ENCODE measurements at places on chromosomes 3 and 15.

GRCh38 chr3:58342676-58343075 lies 10.0 kb downstream of the PXK start:
- no peak for DNase-seq

DNA sequence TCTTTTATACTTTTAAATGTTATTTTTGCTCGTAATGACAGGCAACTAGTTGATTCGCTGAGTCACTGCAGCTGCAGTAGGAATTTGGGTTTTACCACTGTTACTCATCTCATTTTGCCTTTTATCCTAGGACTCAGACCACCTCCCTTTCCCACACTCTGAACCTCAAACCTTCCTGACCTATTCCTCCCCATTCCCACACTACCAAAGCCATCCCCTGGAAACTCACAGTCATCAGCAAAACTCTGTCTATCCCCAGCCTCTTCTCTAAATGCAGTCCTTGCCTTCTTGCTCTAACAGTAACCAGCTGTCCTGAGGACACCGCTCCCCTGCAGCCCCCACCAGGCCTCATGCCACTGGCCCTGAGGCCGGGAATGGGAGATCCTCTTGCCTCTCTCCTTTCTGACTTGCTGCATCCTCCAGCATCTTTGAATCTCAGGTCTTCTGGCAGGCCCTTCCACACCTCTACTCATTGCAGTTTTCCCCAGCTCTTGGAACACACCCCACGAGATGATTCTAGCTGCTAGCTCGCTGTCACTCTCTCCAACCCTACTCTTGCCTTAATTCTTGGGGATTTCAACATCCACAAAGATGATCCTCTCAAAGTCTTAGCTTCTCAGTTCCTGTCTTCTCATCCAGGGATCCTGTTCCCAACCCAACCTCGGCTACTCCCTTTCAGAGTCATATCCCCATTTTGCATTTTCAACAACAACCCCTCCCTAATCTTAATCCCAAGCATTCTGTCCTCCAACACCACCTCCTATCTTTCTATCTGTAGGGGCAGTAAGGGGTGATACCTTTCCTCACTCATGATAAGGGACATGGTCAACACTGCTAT lies 55.9 kb upstream of the C3orf80 start:
- no peak for DNase-seq

DNA sequence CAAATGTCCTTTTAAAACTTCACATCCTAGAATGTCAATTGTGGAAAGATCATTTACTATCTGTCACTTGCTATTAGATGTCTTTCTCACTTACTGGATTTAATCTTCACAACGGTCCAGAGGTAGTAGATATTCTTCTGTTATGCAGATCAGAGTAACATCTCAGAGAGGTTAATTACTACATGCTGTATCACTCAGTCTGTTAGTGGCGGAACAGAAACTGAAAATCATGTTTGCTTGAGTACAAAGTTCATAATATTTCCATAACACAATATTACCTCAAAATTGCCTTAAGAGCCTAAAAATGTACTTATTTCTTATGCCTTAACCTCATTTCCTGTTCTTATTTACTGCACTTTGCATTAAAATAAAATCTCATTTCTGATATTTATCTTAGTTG lies 28.6 kb upstream of the GPR149 start:
- no peak for DNase-seq

GRCh38 chr3:18774319-18775088 lies 349.4 kb upstream of the SATB1 start:
- no peak for DNase-seq

DNA sequence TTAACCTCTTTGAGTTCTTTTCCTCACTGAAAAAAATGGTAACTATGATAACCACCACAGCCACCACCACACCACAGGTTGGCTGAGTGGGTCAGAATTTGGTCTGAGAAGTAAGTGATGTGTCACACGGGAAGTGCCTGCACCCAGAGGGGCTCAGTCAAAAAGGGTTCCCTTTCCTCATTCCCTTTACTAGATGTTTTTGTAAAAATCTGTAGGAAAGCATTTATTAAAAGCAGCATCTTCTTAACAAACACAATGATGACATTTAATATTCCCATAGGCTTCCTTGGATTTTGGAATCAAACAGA lies 23.2 kb downstream of the CFAP92 start:
- no peak for DNase-seq

DNA sequence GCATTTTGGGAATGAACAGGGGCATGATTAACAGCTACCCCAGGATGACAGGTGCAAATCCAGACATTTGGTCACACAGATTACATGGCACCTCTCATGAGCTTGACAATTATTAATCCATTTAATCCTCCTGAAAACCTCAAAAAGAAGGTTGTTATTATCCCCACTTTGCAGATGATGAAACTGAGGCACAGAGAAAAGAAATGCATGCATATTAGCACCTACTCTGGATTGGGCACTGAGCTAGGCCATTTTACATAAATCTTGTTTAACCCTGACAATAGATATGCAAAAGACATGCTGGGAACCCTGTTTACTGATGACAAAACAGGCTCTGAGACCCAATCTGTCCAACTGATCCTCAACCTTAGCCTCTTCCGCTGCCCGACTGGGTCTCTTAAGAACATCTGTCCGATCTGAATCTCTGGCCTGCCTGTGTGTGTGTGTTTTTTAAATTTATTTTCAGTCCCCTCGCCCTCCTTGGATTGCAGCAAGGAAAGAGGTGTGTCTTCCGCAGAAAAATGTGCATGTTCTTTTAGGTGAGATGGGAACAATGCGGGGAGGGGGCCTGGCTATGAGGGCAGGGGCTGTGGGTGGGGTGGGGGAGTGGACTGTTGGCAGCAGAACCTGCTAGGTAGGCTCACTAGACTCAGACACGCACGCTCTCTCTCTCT lies 162.5 kb downstream of the WNT7A start:
- no peak for DNase-seq

DNA sequence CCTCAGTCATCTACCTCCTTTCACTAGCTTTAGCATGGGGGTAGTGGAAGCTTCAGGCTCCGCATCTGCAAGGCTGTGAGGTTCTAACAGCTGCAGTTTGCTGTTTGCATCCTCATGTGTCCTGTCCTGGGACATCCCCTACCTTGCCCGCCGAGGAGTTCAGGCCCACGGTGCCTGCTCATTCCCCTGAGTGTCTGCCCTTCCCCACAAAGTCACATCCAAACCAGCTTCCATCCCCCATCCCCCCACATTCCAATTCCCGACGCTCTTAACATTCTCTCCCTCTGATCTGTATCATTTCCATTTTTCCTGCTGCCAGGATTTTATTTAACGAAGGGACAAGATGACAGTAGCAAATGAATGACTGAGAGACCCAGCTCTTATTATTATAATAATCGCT lies 43.8 kb downstream of the HRH1 start:
- no peak for DNase-seq

GRCh38 chr3:37967260-37967881 lies 23.2 kb upstream of the VILL start:
- DNase-seq = peak; percentile 75

- no peak for DNase-seq
Measured at GRCh38 chr3:3353153-3353552, 173.7 kb upstream of the CRBN start.

DNA sequence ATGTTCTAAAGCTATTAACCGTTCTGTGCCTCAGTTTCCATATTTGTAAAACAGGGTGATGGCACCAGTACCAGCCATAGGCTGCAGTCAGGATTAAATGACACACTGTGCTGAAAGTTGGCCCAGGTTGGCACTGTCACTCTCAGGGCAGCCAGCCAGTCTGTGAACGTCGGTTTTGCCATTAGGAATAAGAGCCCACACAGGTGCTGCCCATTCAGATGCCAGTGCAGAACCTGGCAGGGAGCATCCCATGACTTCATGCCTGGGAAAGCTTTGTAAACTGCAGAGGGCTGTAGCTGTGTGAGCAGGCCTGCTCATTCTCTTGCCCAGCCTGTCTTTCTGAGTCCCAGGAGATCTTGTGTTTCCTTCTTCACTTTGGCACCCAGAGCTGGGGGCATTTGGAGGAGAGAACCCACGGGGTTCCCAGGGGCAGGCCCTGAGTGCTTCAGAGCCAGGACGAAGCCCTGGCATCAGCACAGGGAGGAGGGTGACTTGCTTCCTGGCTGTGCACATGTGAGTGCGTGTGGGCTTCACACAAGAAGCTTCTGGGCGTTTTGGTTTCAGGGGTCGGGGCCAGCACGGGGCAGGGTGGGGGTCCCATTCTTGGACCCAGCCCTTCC lies 46.9 kb downstream of the ZNF710 start:
- peak; percentile 85 for DNase-seq

GRCh38 chr3:182925944-182926337 lies 54.4 kb downstream of the DCUN1D1 start:
- DNase-seq = no peak

GRCh38 chr15:84811151-84811550 lies 6.0 kb upstream of the ALPK3 start:
- no peak for DNase-seq

DNA sequence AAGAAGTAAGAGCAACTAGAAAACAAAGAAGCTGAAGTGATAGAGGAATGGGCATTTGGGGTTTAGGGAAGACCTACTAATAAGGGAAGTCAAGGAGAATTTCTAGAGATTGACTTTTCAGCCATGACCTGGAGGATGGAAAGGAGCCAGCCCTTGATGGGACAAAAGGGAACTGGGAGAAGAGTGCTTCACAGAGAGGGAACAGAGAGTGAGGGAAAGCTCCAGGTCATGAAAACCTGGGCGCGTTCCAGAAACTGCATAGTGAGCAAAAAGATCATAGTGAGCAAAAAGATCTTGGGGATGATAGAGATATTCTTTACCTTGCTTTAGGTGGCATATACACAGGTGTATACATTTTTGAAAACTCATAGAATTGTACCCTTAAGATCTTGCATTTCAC lies 143.1 kb upstream of the NUDT16 start:
- DNase-seq = no peak

DNA sequence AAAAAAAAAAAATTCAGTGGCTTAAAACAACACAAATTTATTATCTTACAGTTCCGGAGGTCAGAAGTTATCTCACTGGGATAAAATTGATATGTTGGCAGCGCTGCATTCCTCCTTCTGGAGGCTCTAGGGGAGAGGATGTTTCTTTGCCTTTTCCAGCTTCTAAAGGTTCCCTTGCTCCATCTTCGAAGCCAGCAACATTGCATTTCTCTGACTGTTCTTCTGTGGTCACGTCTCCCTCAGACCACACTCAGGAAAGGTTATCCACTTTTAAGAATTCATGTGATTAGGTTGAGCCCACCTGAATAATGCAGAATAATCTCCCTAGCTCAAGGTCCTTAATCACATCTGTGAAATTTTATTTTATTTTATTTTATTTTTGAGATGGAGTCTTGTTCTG lies 23.4 kb upstream of the ACAP2 start:
- no peak for DNase-seq

DNA sequence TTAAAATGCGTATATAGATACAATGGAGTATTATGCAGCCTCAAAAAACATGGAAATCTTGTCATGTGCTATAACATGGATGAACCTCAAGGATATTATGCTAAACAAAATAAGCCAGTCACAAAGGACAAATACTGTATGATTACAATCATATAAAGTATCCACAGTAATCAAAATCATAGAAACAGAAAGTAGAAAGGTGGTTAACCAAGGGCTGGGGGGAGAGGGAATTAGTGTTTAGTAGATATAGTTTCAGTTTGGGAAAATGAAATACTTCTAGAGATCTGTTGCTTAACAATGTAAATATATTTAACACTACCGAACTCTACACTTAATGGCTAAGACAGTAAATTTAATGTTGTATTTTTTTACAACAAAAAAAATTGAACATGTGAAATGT lies 9.0 kb downstream of the TOP2B start:
- DNase-seq = no peak

- DNase-seq = no peak
Measured at GRCh38 chr15:64341961-64342360, 14.0 kb downstream of the CSNK1G1 start.

DNA sequence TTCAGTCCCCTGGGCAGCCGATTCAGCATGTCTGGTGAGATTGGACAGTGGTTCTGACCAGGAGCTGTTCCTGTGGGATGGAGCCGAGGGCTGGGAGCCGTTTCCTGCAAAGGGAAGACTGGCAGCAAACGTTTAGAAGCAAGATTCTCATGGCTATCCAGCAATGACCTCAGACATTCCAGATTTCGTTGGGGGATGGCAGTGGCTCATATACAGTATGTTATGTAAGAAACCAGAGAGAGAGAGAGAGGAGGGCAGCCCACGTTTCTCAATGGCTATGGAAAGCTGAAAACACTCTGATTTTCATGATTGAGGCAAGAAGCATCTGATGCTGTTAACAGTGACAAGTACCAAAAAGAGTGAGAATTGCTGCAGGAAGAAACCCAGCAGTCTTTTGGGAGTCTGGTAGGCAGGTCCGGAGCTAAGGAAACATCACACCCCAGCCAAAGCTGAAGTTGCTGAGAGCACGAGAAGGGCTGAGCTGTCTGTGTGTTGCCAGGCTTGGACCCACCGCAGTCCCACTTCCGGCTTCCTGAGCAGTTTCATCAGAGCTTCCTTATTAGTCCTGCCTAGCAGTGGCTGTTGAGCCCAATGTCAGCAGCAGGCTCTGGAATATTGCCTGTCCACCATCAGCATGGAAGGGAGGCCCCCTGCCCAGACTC lies 25.6 kb upstream of the VPS8 start:
- no peak for DNase-seq

- DNase-seq = no peak
Measured at GRCh38 chr3:12343047-12343501, 54.2 kb downstream of the PPARG start.

GRCh38 chr3:45940004-45940780 lies 3.1 kb upstream of the CXCR6 start:
- DNase-seq = no peak

DNA sequence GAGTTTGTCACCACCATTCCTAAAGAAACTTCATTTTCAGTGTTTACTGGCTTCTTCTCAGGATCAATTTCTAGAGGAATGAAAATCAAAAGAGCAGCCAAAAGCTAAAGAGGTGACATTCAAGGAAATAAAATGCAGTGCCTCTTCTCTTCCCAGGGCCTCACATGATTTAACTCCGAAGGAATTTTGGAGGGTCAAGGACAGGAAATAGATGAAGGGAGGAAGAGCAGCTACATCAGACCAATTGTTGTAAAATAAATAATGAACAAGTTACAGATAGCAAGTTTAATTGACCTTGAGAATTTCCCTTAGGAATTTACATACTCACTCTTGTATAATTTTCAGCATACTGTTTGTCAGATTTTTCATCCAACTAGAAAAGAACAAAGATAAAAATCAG lies 78.1 kb downstream of the LRRFIP2 start:
- no peak for DNase-seq

DNA sequence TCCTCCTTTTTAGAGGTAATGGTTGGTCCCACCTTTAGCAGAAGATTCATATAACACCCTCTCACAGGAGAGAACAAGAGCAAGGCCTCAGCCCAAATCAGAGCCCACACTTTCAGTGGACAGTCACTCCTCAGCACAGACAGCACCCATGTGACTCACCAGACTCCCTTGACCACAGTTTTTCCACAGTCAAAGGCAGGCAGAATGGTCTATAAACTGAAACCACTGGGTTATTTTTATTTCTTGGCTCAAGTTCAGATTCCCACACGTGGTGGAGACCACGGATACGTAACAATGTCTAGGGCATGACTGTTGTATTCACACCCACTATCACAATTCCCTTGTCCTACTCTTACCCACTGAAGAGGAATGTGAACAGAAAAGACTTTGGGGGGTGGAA lies 237.8 kb upstream of the UBE2E1 start:
- no peak for DNase-seq

Data from pancreas (tissue), 10 donors.